ENCODE measurements at places on chromosomes 6 and 20. TPM values are rescaled to one million over a fixed set of nuclear protein-coding genes. Genes with fewer than 3 reads are reported as not detected.

Gene ATP9A
- total RNA-seq, result 16.4 TPM

Gene PTK6
- not detected for total RNA-seq

Gene EPPIN
- total RNA-seq, result not detected

Gene IL17F
- not detected for total RNA-seq

Gene RIMS1
- 0.58 TPM for total RNA-seq

Gene NKX2-4
- not detected for total RNA-seq

Gene OR2B6
- not detected for total RNA-seq

Gene ADGRG6
- 45.4 TPM for total RNA-seq
